Mesothelial cell of epicardium (in vitro differentiated cells): ENCODE measurements at places on chromosomes 7 and 10. TPM values are rescaled to one million over a fixed set of nuclear protein-coding genes. Genes with fewer than 3 reads are reported as not detected.

- H3K27ac ChIP-seq = no peak overlapping the region
- no peak overlapping the region for H3K4me3 ChIP-seq
- no peak for DNase-seq
- no peaks in the 10 kb centered on the region for H3K4me1 ChIP-seq
- H3K36me3 ChIP-seq = no peaks in the 10 kb centered on the region
- peaks cover 31% of the 10 kb centered on the region for H3K27me3 ChIP-seq
Measured at GRCh38 chr10:119466655-119467054, 75.9 kb downstream of the RGS10 start.

- DNase-seq = peak; percentile 58
- peaks cover 40% of the 10 kb centered on the region for H3K4me1 ChIP-seq
- peak overlapping the region; percentile 92 for H3K27ac ChIP-seq
- H3K27me3 ChIP-seq = no peaks in the 10 kb centered on the region
- peaks cover 5% of the 10 kb centered on the region for H3K36me3 ChIP-seq
Measured at GRCh38 chr7:155296788-155297516, 726 bp upstream of the INSIG1 start.

DNA sequence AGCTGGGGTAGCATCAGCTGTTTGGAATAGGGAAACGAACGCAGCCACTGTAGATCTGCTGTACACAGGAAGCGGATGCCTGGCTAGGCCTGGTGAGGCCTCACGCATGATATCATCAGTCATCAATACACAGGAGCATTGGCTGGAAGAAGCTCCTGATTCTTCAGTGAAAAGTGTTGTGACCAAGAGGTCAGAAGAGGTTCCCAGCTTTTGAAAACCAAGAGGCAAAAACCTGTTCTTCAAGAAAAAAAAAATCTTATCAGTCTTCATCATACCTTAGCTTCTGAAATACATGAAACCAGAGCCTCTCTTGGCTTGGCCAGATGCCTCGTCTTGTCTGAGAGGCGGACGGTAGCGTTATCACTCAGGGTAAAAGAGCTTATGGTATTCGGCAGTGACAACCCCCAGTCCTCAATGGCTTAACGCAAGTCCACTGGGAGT lies 139.3 kb upstream of the TCF7L2 start:
- H3K4me3 ChIP-seq = peak overlapping the region; percentile 33
- H3K36me3 ChIP-seq = peaks cover 2% of the 10 kb centered on the region

GRCh38 chr10:79306644-79307220 lies 40.5 kb upstream of the PPIF start:
- H3K4me1 ChIP-seq = no peaks in the 10 kb centered on the region
- H3K36me3 ChIP-seq = peaks cover 25% of the 10 kb centered on the region
- DNase-seq = no peak
- no peak overlapping the region for H3K4me3 ChIP-seq
- H3K27ac ChIP-seq = no peak overlapping the region

DNA sequence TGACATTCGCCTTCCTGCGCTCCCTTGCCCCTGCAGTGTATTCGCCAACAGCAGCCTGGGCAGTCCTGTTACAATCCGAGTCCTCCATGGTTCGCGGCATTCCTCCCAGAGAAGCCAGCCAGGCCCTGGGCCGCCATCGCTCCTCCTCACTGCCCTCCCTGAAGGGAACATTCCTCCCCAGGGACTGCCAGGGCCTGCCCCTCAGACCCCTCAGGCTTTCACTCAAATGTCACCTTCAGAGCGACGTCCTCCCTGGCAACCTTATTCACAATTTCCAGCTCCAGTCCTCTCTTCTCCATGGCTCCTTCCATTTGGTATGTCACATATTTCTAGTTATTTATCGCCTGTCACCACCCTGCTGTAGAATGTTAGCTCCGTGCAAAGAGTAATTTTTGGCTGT lies 17.4 kb downstream of the ADAMTS14 start:
- H3K27me3 ChIP-seq = peaks cover 8% of the 10 kb centered on the region
- peaks cover 13% of the 10 kb centered on the region for H3K4me1 ChIP-seq
- no peak overlapping the region for H3K27ac ChIP-seq
- H3K36me3 ChIP-seq = no peaks in the 10 kb centered on the region

GRCh38 chr7:98760201-98760651 lies 109.6 kb downstream of the TMEM130 start:
- no peak overlapping the region for H3K27ac ChIP-seq
- H3K4me1 ChIP-seq = peaks cover 5% of the 10 kb centered on the region
- no peak for DNase-seq
- no peaks in the 10 kb centered on the region for H3K36me3 ChIP-seq

GRCh38 chr7:16668049-16668858 lies 22.3 kb downstream of the BZW2 start:
- peaks cover 18% of the 10 kb centered on the region for H3K4me1 ChIP-seq
- DNase-seq = no peak
- H3K36me3 ChIP-seq = peaks cover 44% of the 10 kb centered on the region
- H3K4me3 ChIP-seq = no peak overlapping the region

DNA sequence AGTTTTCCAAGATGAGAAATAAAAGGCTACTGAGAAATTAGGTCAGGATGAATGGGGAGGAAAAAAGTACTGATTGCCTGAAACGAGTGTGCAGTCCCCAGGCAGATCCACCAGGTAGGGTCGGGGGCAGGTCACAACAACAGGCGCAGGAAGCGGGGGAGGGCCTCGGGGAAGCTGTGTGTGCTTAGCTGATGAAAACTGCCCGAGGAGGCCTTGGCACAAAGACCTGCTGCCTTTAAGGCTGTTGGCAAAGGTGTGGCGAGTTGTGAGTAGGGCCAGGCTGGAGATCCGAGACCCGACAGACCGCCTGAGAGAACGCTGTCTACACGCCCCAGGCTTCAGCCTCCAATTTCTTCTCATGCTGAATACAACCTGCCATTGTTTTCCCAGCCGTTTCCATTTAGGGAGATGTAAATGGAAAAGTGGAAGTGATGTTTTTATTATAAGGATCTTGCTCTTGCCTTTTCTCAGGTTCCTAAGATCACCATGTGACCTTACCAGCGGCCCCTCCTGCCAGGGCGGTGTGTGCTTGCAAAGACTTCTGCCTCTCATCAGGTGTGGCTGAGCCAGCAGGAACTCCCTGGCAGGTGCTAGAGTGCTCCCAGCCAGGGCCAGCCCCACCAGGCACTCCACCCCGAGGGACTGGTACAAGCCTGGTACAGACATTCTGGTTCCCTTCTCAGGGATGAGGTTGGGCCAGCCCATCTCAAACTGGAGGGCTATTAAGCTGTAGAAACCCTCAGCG lies 60.8 kb downstream of the DLG5 start:
- H3K4me3 ChIP-seq = no peak overlapping the region
- H3K27me3 ChIP-seq = no peaks in the 10 kb centered on the region
- H3K36me3 ChIP-seq = peaks cover 10% of the 10 kb centered on the region
- DNase-seq = no peak
- H3K4me1 ChIP-seq = peaks cover 55% of the 10 kb centered on the region

DNA sequence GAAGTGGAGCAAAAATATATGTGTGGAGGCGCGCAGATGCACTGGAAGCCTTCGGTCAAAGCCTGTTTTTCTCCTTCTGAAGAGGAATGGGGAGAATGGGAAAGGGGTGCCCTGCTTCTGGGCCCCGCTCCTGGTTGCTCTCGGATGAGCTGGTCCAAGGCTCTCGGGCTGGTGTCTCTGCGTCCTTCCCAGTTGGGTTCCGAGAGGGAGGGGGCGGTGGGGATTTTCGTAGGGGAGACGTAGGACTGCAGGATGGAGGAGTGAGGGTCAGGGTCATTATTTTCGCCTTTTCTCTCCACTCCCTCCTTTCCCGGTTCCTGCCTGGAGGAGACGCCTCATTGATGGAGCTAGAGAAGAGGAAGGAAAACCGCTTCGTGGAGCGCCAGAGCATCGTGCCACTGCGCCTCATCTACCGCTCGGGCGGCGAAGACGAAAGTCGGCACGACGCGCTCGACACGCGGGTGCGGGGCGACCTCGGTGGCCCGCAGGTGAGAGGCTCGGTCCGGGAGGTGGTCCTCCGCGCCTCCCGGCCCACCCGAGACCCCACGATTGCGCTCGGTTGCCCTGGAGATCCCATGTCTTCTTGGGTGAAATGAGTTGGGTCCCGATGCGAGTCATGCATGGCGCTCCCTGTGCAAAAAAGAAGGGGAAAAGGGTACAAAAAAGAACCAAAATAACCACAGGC lies 790 bp downstream of the ADAM22 start:
- peaks cover 42% of the 10 kb centered on the region for H3K27me3 ChIP-seq
- peaks cover 10% of the 10 kb centered on the region for H3K4me1 ChIP-seq
- no peaks in the 10 kb centered on the region for H3K36me3 ChIP-seq
- H3K4me3 ChIP-seq = peak overlapping the region; percentile 89

- no peaks in the 10 kb centered on the region for H3K36me3 ChIP-seq
- DNase-seq = no peak
- no peak overlapping the region for H3K27ac ChIP-seq
- peaks cover 6% of the 10 kb centered on the region for H3K4me1 ChIP-seq
- no peak overlapping the region for H3K4me3 ChIP-seq
- H3K27me3 ChIP-seq = no peaks in the 10 kb centered on the region
Measured at GRCh38 chr7:104034679-104035078, 45.2 kb upstream of the RELN start.

DNA sequence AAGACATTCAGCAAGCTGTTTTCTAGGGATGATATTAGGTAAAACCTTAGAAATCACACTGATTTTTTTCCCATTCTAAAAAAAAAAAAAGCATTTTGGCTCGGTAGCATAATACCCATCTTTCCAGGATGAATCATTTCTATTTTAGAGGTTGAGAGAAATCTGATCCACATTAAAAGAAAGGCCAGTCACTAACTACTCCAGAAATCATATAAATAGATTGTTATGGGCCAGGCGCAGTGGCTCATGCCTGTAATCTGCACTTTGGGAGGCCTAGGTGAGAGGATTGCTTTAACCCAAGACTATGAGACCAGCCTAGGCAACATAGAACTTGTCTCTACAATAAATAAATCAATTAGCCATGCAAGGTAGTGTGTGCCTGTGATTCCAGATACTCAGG lies 164.3 kb downstream of the BAMBI start:
- H3K27ac ChIP-seq = peak overlapping the region; percentile 79
- H3K4me1 ChIP-seq = peaks cover 59% of the 10 kb centered on the region
- H3K27me3 ChIP-seq = no peaks in the 10 kb centered on the region
- H3K36me3 ChIP-seq = no peaks in the 10 kb centered on the region

DNA sequence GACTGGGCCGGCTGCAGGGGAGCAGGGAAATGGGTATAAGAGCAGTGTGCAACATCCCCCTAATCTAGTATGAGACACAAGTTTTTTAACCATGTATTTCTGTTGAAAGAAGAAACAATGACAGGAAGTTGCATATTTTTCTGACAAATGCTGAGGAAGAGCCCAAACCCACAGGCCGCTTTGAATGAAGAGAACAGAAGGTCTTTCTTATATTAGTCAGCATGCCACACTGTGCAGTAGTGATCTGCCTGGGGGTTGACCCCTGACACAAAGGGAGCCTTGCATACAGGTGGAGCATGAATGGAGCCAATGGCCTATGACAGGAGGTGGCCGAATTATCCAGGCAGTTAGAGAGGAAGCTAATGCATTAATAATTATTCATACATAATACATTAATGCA lies 518.3 kb downstream of the PLXDC2 start:
- peaks cover 12% of the 10 kb centered on the region for H3K36me3 ChIP-seq
- peaks cover 8% of the 10 kb centered on the region for H3K4me1 ChIP-seq
- H3K27me3 ChIP-seq = no peaks in the 10 kb centered on the region
- H3K27ac ChIP-seq = no peak overlapping the region
- H3K4me3 ChIP-seq = no peak overlapping the region

DNA sequence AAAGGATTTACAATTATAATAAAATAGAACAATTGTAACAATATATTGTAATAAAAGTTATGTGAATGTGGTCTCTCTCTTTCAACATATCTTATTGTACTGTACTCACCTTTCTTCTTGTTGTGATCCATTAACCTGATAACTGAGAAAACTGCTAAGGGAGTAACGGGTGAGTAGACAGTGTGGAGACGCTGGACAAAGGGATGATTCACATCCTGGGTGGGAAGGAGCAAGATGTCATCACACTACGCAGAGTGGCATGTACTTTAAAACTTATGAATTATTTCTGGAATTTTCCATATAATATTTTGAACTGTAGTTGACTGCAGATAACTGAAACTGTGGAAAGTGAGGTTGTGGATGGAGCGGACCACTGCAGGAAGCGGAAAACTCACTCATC lies 91.2 kb upstream of the PLPP4 start:
- peaks cover 77% of the 10 kb centered on the region for H3K27me3 ChIP-seq
- no peak overlapping the region for H3K4me3 ChIP-seq
- no peak for DNase-seq
- no peaks in the 10 kb centered on the region for H3K4me1 ChIP-seq
- H3K27ac ChIP-seq = no peak overlapping the region

- peaks cover 17% of the 10 kb centered on the region for H3K36me3 ChIP-seq
- DNase-seq = no peak
- no peaks in the 10 kb centered on the region for H3K27me3 ChIP-seq
- no peaks in the 10 kb centered on the region for H3K4me1 ChIP-seq
Measured at GRCh38 chr10:3107426-3107961, 40.1 kb downstream of the PFKP start.

- no peak for DNase-seq
- H3K36me3 ChIP-seq = no peaks in the 10 kb centered on the region
- H3K4me3 ChIP-seq = no peak overlapping the region
- no peaks in the 10 kb centered on the region for H3K4me1 ChIP-seq
- no peak overlapping the region for H3K27ac ChIP-seq
Measured at GRCh38 chr7:151795168-151795811, 81.6 kb downstream of the PRKAG2 start.

DNA sequence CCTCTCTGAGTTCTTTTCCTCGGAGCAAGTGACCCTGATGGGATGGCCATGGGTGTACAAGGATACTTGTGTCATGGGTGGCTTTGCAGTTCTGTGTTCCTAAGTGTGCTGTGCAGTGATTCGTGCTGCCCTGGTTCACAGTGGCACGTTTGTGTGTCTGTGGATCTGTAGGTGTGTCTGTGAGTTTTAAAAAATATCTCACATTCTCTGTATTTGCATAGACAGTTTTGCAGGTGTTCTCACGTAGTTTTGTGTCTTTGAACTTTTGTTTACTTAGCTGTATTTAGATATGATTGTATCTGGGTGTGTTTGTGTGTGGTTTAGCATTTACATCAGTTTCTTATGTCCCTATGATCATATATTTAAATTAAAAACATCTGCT lies 3.7 kb downstream of the ZNF775 start:
- H3K27me3 ChIP-seq = no peaks in the 10 kb centered on the region
- H3K4me3 ChIP-seq = peak overlapping the region; percentile 16
- DNase-seq = no peak
- peaks cover 4% of the 10 kb centered on the region for H3K36me3 ChIP-seq
- H3K4me1 ChIP-seq = peaks cover 71% of the 10 kb centered on the region

The GPR146 gene
- total RNA-seq = 1.0 to 1.6 TPM (median 1.0 TPM) in 3 replicates

The STEAP1 gene
- total RNA-seq = 0.27 to 0.43 TPM (median 0.42 TPM) in 3 replicates

The INSYN2A gene
- total RNA-seq = 0.09 to 0.13 TPM (median 0.11 TPM) in 3 replicates

The PWWP2B gene
- 23.9 to 24.7 TPM (median 24.2 TPM) in 3 replicates for total RNA-seq

The SPDYE2B gene
- not detected in 3 replicates for total RNA-seq

The WEE2 gene
- 0.09 TPM in 1 of 3 replicates, not detected in the others for total RNA-seq
